ENCODE measurements at places on chromosomes 16 and 17. TPM values are rescaled to one million over a fixed set of nuclear protein-coding genes. Genes with fewer than 3 reads are reported as not detected.

- DNase-seq = no peak
These were observed 1.1 kb upstream of the ADCY7 start for GRCh38 chr16:50265260-50265659.

- DNase-seq = no peak
These were observed 33.9 kb downstream of the CHP2 start for GRCh38 chr16:23788685-23789084.

- no peak for DNase-seq
These were observed 80.0 kb downstream of the ATF7IP2 start for GRCh38 chr16:10465821-10466220.

Gene ALOX15
- 0.89 TPM for polyA plus RNA-seq

Gene VMO1
- 7.2 TPM for polyA plus RNA-seq

Data from muscle of back (tissue), 13 donors.